ENCODE measurements at places on chromosomes 12 and 14.

DNA sequence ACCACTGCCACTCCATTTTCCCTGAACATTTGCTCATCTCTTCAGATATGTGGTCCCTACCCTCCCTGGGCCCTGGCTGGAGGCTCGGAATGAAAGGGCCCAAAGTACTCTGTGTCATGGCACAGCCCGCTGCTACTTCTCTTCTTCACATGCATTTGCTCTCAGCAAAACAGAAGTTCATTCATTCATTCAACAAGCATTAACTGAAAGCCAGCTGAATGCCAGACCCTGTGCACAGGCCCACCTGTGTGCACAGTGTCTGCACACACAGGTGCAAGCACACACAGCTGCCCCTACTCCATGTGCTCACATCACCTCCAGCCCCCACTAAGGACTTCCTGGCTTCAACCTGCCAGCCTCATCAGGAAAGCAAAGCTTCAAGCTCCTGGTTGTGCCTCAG is 7.8 kb downstream of the WNT1 start:
- DNase-seq: no peak

DNA sequence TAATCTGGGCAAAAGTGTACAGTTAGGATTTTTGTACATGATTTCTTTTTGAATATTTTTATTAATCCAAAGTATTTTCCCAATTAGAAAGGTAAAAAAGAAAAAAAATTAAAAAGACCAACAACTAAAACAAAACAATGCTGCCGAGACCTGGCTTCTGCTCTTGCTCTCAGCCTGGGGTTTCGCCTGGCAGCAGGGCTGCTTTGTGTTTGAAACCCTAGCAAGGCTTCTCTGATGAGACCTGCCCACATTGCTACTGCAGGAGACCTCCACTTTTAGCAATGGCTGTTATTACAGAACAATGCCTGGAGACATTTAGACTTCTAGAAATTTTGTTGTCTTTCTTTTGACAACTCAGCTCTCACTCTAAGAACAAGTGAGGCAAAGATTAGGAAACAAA is 1153.0 kb upstream of the TMEM132C start:
- DNase-seq: no peak

GRCh38 chr12:12069821-12070548 is 754 bp upstream of the BCL2L14 start:
- no peak for DNase-seq

DNA sequence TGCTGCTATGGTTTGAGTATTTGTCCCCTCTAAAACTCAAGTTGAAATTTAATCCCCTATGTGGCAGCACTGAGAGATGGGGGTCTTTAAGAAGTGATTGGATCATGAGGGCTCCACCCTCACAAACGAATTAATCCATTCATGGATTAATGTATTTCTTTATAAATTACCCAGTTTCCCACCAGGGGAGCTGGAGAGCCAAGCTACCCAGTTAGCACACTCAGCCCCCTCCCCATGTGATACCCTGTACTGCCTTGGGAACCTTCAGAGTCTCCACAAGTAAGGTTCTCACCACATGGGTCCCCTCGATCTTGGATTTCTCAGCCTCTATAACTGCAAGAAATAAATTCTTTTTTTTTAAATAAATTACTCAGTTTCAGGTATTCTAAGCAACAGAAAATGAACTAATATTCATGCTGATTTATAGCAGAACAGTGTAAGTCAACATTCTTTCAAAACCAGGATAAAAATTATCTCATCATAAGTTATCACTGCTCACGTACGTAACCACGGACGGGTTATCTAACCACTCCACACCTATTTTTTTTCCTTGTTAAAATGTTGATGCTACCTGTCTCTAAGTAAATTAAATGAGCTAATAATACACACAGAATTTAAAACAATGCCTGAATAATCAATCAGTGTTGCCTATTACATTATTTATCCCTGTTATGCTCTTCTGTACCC is 3.6 kb downstream of the NAP1L1 start:
- no peak for DNase-seq

- no peak for DNase-seq
These were observed 709.2 kb downstream of the TMEM121 start for GRCh38 chr14:106235356-106236159.

GRCh38 chr12:104309446-104309993 is 6.0 kb downstream of the EID3 start:
- no peak for DNase-seq

GRCh38 chr12:94179723-94180122 is 31.3 kb downstream of the PLXNC1 start:
- no peak for DNase-seq

DNA sequence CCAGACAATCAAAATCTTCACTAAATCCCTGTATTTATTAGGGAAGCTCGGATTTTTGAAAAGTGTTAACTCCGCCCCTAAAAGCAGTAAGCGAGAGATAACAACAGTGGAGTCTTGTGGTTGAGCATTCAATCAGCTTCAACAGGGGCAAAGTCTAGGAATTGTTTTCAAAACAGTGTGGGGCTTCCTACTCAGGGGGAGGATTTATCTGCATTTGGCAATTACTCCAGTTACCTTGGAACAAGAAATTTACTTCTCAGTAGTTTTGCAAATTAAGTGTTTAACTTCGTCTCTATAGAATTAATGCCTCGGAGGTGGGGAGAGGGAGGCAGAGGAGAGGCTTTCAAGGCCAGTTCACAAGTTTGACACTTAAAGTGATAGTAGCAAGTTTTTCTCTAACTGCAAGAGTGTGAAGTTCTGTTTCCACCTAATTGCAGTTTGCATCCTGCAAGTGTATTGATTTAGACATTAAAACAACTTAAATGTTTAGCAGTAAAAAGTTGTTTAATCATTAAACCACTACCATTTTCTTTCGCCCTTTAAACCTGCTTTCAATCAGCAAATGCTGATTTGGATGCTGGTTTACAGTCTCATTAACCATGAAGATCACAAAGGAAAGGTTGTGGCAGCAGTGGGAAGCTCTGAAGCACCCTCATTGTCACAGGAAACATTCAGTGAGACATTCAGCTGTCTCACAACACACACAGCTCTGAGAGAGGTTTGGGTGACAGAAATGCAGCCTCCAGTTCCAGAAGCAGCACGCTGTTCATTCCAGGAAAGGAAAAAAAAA is 102.0 kb downstream of the HMGA2 start:
- DNase-seq: no peak

GRCh38 chr14:74952697-74953484 is 2.5 kb downstream of the PGF start:
- DNase-seq: no peak

GRCh38 chr12:109436188-109436560 is 40.9 kb downstream of the KCTD10 start:
- no peak for DNase-seq

- no peak for DNase-seq
These were observed 17.7 kb upstream of the PCNX1 start for GRCh38 chr14:70889555-70889954.

- DNase-seq: no peak
These were observed 538.9 kb downstream of the SNAPC1 start for GRCh38 chr14:62301080-62301479.

DNA sequence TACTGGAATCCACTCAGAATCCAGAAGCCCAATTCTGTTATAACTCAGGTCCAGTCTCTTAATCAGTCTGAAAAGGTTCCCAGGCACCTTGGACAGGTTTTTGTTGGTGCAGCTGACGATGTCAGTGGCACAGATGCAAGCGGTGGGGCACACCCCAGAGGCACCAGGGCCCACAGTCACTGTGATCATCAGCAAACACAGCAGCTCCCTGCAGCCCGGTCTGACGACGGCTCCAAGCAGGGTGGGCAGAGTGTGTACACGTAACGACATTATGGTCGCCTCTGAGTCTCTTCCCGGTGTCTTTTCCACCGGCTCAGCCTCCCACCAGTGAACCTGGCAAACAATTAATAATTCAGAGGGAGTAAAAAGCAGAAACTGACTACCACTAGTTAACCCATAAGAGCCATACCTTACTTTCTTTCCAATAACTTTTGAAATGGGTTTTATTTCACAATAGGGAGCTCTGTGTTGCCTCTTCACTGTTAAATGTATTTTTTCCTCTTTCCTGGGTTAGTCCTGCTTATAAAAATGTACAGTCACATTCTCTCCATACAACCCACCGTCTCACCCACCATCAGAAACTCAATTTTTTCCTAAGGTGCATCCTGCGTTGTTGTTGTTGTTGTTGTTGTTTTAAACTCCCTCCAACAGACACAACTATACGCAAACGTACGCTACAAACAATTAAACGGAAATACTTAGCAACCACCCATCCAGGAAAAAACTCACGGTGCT is 521 bp upstream of the PCED1B start:
- DNase-seq: no peak

GRCh38 chr14:72801836-72802587 is 91.9 kb downstream of the DPF3 start:
- no peak for DNase-seq

- no peak for DNase-seq
These were observed 27.2 kb upstream of the MLXIP start for GRCh38 chr12:122051231-122051876.

GRCh38 chr12:52862023-52862422 is 13.2 kb upstream of the KRT78 start:
- DNase-seq: no peak

DNA sequence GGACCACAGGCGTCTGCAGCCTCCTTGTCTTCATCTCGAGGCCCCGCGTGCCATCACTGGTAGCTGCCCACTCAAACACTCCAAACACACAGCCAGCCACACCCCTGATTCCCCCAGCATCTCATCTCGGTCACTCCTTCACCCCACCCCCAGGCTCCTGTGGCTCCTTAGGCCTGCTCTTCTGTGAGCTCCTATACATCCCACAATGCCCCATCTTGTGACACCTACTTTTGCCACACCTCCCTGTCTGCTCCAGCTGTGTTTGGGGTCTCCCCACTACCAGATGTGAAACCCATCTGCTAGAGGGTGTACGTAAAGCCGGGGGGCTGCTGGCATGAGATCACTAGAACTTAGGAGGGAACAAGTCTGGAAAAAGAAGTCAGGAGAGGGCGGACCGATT is 4.1 kb downstream of the AKT1 start:
- no peak for DNase-seq

- DNase-seq: no peak
These were observed 3.9 kb downstream of the BCAT1 start for GRCh38 chr12:24945039-24945438.

GRCh38 chr14:47044841-47045240 is 393.3 kb upstream of the RPL10L start:
- no peak for DNase-seq

DNA sequence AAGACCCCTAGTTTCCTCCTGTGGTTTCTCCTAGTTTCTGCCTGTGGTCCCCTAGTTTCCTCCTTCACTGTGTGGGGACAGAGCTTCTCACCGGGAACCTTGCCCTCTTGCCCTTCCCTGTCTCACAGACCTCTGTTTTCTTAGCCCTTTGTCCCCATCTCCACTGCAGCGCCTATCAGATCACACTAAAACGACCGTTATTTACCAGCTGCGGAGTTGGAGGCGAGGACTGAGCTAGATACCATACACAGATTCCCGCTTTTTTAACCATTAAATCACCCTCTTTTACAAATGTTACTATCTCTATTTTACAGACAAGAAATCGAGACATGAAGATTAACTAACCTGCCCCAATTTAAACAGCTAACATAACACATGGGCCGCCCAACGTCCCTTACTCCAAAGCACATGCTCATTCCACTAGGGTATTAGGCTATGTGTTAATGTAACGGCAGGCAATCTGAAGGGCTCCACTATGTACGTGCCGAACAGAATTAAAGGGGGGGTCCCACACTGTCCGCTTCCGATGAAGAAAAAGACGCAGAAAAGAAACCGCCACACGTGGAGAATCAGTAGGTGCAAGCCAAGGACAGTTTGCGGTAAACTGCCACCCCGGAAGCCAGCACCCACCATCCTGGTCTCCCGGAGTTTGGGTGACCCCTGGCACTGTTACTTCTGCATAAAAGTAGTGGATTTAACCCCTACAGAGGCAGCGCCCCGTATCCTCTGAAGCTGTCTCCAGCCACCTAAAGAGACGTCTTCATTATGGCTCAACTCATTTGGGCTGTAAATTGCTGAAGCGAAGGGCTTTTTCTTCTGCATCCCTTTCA is 1.9 kb upstream of the FKBP4 start:
- no peak for DNase-seq

- no peak for DNase-seq
These were observed 37.8 kb downstream of the MYO1H start for GRCh38 chr12:109385339-109386058.

GRCh38 chr12:10191865-10192264 is 13.0 kb downstream of the TMEM52B start:
- DNase-seq: no peak

DNA sequence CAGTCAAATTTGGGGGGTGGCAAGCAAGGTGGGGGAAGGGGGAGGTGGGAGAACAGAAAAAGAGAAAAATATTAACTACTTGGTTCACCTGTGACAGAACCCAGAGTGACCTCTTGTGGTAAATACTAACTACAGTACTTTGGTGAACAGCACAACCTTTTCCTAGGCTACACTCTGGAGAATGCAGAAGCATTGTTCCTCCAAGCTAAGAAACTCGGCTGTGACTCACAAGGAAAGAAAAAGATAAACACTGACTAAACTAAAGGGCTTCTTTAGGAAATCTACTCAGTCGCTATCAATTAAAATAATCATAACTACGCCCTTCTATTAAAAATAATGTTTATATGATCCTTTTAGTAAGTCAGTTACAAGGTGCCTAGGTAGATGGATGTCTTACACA is 5.4 kb downstream of the KCNH5 start:
- no peak for DNase-seq

DNA sequence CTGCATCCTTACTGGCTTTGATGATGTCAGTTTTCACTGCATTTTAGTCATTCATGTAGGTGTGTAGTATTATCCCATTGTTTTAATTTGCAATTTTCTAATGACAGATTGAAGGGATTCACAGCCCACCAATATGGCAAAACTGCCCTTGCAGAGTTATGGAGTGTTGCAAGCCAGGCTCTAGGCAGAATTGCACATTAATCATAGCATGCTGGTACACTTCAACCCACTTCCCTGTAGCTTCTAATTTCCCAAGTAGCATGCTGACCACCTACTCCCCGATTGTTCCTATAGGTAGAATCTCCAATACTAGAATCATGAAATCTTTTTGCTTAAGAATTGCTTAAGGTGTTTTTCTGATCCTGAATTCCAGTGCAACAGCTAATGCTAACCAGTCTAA is 5.2 kb upstream of the RNASE6 start:
- no peak for DNase-seq

GRCh38 chr14:35368139-35368460 is 36.4 kb downstream of the NFKBIA start:
- no peak for DNase-seq

DNA sequence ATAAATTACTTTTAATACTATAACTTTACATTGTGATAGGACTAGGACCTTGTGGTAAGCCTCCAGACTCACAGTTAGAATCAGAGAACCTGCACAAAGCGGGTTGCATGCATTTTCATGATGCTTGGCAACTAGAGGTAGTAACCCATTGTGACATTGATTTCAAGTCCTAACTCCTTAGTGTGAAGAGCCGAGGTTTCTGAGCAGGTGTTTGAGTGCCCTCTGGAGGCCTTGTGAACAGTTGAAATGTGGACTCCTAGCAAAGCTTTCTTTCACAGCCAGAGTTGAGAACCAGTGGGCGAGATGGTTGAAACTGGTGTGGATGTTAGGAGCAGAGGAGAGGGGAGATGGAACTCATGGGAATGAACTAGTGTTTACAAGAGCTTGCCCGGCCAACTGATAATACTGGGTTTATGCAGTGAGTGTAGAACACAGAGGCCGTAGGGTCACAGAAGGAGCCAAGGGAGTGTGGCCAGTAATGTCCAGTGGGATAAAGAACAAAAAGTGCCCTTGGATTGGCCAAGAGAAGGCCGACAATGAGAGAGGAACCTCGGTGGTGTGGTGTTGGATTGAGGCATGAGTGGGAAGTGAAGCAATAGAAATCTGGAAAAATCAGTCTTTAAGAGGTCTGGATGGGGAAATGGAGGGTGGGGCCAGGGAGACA is 10.9 kb downstream of the ZNF664 start:
- DNase-seq: no peak
